ENCODE measurements at places on chromosomes 7 and 10.

DNA sequence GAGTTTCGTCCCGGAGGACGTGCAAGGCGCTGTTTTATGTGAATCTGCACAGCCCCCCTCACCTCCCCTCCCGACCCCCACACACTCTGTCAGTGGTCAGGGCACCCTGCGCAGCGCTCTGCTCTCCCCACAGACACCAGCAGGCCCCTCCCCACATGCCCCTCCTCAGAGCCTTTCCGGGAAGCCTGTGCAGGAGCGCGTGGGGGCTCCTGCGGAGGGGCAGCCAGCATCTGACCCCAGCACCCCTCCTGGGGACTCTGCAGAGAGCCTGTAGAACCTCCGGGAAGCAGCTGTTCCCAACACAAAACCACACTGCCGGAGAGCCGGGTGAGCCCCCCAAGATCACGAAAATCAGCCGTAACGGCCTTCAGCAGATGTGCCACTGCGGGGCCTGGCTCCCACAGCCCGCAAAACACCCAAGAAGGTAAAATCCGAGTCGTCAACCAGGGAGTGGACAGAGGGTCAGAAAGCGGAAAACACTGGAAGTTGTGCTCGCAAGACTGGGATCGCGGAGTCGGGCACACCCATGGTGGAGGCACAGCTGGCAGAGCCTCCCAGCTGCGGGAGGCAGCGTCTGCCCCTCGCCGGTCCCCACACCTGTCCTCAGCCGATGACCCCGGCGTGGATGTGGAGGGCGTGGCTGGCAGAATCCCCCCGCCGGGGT lies 53.8 kb upstream of the PDGFA start:
- DNase-seq, result no peak

DNA sequence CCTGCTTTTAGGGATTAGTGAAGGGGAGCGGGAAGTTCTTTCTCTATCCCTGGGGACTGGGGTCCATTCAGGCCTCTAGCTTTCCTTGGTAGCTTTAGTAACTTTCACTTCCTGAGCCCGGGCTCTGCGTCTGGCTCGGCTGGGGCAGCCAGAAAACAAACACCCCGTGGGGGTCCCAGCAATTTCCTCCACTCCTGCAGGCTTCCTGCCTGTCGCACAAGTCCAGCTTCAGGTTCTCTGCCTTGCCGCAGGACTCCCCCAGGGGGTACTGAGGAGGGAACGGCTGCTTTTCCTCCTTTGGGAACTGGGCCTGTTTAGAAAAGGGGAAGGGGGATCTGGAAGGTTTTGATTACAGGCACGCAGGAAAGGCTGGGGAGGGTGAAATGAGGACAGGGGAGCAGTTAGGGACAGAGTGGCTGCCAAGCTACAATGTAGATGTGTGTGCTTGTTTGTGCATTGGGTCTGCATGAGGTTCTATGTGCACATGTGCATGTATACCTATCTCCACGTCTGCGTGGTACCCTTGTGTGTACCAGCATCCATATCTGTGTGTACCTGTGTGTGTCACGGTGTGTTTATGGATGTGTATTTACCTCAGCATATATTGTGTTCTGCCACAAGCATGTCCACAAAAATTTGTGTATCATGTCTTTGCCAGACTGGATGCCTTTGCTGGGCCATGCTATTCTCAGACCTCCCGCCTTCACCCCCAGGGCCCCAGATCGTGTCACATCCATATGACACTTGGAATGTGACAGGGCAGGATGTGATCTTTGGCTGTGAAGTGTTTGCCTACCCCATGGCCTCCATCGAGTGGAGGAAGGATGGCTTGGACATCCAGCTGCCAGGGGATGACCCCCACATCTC lies 2.0 kb downstream of the KAZALD1 start:
- DNase-seq, result no peak

DNA sequence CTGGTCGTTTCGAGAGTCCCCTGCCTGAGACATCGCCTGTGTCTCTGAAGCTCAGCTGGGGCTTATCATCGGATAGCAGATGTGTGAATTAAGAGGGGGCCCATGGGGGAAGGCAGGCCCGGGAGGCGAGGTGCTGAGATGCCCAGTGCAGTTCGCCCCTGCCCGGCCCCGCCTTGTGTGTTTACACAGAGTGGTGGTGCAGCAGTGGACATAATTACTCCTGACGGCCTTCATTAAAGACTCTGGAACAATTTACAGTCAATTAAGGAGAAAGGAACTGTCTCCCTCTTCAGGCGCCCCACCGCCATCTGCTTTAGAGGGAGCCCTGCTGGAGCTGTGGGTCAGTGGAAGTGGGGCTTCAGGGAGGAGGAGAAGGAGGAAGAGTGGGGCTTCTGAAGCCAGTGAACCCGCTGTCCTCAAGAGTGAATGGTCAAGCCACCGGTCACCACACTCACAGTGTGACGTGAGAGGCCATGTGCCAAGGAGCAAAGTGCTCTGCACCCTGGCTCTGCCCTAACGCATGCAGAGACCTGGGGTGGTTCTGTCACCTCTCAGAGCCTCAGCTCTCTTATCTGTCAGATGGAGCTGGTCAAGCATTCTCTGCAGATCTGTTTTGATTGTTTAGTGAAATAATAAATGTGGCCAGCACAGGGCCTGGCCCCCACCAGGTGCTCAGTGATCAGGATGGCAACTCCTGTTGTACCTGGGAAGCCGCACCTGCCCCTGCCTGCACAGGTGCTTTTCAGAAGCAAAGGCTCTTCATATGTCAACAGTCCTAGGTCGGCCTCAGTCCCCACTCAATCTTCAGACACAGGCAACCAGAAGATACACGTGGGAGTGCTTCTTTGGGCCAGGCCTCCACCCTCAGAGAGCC lies 65.6 kb downstream of the CDH23 start:
- DNase-seq, result no peak

GRCh38 chr10:10798102-10798863 lies 219.4 kb upstream of the CELF2 start:
- no peak for DNase-seq

DNA sequence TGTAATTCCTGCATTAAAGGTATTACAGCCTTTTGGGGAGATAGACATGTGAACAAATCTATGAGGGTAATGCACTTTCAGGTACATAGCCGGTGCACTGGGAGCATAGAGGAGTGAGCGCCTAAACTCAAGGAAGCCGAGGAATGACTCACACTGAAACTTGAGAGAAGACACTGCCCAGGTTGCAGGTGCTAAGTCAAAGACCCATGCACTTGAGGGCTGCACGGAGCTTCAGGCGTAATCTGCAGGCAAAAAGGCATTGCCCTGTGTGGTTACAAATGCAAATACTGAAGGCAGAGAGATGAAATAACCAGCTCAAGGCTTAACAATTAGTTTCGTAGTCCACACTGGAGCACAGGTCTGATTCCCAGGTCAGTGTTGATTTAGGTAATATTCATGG lies 51.0 kb upstream of the OSBPL3 start:
- no peak for DNase-seq

Data from CD4-positive, alpha-beta memory T cell (primary cell).